ENCODE measurements at places on chromosomes 2 and 18.

GRCh38 chr18:65459741-65460140 lies 291.1 kb upstream of the CDH7 start:
- DNase-seq: no peak

DNA sequence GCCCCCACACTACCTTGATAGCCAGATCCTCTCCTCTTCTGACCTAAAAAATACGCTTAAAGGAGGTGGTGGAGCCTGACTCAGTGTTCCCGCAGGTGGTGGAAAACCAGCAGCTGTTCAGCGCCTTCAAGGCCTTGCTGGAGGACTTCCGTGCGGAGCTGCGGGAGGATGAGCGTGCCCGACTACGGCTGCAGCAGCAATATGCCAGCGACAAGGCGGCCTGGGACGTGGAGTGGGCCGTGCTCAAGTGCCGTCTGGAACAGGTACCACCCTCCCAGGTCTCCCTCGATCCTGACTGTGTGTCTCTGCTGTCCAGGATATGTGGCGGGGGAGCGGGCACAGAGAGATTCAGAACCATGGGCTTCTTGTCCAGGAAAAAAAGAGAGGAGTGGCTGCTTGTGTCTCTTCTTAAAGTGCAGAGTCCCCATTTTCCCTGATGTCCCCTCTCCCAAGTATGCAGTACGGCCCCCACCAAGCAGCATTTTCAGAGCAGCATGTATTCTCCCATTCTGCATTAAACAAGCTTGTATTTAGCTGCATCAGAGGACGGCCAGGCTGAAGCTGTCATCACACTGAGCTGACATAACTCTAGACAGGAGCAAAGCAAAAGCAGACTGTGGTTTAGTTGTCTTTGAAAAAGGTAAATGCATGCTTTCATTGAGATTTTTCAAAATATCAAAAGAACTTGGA lies 101.6 kb downstream of the MTCL1 start:
- no peak for DNase-seq

DNA sequence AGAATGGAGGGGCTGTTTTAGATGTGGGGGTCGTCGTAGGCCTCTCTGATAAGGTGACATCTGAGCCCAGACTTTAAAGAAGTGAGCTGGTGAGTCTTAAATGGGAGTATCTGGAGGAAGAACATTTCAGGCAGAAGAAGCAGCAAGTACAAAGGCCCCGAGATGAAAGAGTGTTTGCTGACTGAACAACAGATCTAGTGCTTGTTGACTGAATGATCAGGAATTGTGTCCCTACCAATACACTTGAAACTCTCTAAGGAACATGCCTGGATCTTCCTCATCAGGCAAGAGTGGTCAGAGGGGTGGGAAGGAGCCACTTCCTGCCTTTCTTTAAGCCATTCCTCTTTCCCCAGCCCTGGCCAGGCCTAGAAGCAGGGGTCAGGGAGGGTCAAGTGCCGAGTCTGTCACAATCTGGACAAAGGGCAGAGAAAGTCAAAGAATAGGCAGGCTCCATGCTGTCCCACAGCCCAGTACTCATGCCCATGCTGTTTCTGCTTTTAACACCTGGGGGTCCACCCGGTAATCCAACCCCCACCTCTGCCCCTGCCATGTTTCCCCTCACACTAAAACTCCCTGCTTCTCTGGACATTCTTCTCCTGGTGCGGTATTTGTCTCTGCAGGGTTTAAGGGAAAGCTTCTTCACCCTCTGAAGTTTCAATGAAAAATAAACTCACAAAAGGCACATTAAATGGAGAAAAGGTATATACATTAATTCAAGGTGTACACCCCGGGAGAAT lies 3.0 kb upstream of the TMEM37 start:
- DNase-seq: no peak

DNA sequence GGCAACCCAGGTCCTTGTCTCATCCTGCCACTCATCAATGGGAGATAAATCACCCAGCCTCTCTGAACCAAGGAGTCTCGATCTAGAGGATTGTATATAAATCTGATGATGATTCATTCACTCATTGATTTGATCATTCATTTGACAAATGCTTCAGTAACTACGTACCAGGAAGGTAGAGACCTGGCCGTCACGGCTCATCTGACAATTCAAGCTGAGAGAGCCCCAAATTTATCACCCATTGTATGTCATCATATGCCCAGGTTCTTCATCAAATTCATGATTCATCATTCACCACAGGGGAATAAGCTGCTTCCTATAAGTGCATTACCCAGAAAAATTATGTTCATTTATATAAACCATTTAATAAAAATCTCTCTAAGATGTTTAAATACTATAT lies 116.9 kb downstream of the FAM161A start:
- DNase-seq: no peak
